ENCODE measurements at places on chromosomes 1 and 21. TPM values are rescaled to one million over a fixed set of nuclear protein-coding genes. Genes with fewer than 3 reads are reported as not detected.

S100A8 gene
- total RNA-seq: not detected

CASQ1 gene
- total RNA-seq: not detected

PIGR gene
- total RNA-seq: not detected

LRIF1 gene
- 21.1 TPM for total RNA-seq

LCE3E gene
- total RNA-seq: not detected

UBE2U gene
- not detected for total RNA-seq

LCE1E gene
- not detected for total RNA-seq
